ENCODE measurements at places on chromosomes 4 and X.
A peak's percentile ranks its signal among the peaks of the same experiment; 100 is the strongest.

DNA sequence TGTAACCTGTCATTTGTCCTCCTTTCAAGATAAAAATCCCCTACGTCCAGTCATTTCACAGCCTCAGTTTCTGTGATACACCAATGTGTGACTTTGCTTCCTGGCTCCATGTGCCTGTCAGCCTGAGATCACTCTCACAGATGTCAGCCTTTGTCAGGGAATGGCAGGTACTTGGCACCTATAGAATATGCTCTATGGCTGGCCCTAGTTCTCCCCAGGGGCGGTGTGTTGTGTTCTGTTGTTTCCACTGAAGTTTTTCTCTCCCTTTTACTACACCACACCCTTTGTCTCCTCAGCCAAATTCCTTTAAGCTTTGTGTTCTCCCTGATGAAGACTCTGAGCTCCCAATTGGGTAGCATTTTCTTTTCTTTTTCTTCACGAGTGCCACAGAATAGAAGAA is 81.7 kb downstream of the ALPK1 start:
- H3K4me1 ChIP-seq: no peaks in the 10 kb centered on the region
- no peaks in the 10 kb centered on the region for H3K27me3 ChIP-seq
- peaks cover 4% of the 10 kb centered on the region for H3K36me3 ChIP-seq
- DNase-seq: no peak

GRCh38 chr4:38368613-38369012 is 295.4 kb upstream of the KLF3 start:
- DNase-seq: no peak
- H3K27me3 ChIP-seq: peaks cover 2% of the 10 kb centered on the region
- H3K27ac ChIP-seq: no peak overlapping the region
- peaks cover 2% of the 10 kb centered on the region for H3K4me1 ChIP-seq

DNA sequence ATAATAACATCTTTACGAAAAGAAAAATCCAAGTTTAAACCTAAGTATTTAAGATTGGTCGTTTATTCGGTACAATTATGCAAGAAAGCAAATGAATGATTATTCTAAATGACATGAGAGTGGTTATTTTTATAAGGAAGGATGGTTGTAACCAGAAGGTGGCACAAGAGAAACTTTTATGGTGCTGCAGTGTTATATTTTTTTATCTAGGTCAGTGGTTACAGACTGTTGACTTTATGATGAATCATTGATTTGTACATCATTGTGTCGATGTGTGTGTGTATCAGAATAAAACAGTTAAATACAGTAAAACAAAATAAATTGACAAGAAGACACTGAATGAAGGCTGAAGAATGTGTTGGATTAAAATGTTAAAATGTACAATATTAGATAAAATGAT is 9.8 kb downstream of the DCAF8L2 start:
- no peak overlapping the region for H3K27ac ChIP-seq
- H3K4me3 ChIP-seq: no peak overlapping the region
- no peaks in the 10 kb centered on the region for H3K27me3 ChIP-seq

DNA sequence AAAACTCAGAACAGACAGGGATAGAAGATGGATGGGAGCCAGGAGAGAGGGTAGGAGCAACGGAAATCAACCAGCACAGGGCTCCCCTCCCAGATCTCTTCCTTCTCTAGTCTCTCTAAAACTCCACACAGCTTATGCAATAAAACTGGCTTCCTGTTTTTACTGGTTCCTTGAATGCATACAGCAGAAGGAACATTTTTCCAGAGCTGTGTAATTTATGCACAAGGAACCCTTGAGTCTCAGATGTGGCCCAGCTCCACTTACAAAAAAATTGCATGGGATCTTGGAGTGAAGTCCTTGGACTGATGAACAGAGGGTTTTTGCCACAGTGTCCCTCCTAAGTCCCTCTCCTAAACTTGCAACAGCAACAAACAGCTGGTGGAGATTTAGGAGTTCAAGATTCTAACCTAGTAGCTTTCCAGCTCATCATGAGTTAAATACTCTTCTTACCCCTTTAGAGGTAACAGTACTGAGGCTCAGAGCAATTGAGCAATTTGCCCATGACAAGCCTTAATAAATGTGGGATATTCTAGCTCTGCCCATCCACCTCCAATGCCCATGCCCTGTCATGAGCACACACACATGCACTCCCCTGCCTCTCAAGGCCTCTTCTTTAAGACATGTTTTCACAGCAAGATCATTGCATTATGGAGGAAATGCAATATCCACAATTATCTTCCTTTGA is 18.4 kb upstream of the CC2D2A start:
- no peak overlapping the region for H3K27ac ChIP-seq
- no peaks in the 10 kb centered on the region for H3K36me3 ChIP-seq
- DNase-seq: no peak
- H3K27me3 ChIP-seq: peaks cover 2% of the 10 kb centered on the region

DNA sequence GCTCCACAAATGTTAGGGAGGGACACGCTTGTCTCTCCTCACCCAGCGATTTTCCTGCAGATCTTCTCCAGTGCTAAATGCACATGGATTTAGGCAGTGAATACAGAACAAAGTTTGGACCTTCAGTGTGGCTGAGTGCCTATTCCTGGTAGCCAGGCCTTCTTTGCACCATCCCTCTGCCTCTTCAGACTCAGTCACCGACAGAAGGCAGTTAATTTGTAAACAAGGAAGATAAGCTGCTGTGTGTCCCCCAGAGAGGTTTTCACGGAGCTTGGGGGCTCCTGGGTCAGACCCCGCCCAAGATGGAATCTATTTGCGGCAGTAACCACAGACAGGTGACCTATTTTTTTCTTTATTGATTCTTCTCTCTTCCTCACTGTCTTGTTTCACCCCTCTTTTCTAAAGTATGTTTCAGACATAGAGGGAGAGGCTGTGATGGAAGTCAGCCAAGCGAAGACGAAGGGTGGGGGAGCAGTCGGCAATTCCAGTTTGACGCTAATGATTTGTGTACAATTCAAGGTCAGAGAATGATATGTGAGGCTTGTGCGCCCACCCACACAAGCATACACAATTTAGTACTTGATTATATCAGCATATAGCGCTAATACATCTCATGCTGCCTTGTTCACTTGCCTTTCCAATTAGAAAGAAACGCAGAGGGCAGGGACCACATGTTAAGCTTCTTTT is 200.8 kb downstream of the MGST2 start:
- no peak overlapping the region for H3K4me3 ChIP-seq
- H3K36me3 ChIP-seq: no peaks in the 10 kb centered on the region
- H3K27ac ChIP-seq: no peak overlapping the region
- no peak for DNase-seq

DNA sequence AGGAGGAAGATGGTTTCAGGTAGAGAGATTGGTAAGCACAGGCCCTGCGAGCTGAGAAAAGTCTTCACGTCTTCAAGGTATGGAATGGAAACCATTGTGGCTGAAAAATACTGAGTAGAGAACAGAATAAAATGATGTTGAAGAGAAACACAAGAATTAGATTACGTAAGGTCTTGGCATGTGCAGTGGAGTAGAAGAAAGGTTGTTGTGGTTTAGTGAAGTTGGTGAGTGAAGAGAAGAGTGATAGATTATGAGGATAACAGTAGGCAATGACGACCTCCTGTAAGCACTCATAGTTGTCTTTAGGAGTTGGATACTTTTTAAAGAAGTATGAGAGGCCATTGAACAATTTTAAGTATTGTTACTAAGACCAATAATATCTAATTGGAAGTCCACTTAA is 642.6 kb downstream of the PCDH7 start:
- H3K36me3 ChIP-seq: no peaks in the 10 kb centered on the region
- no peak overlapping the region for H3K4me3 ChIP-seq
- no peaks in the 10 kb centered on the region for H3K27me3 ChIP-seq
- no peak overlapping the region for H3K27ac ChIP-seq
- DNase-seq: no peak

DNA sequence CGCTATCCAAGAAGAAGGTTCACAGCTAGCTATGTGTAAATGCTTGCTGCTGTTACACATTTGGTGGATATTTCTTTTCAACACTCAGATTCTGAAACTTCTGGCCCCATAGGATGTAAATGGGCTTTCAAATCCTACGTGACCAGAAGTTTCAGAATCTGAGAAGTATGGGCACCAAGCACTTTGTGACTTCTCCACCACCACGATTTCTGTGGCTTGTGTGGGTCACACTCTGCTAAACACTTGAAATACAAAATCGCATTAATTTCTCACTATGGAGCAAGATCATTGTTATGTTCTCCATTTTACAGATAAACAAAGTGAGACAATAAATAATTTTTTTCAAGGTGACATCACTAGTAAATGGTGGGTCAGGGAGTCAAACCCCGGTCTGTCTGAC is 259.4 kb upstream of the JADE1 start:
- H3K27ac ChIP-seq: no peak overlapping the region
- no peak for DNase-seq
- H3K36me3 ChIP-seq: no peaks in the 10 kb centered on the region
- H3K4me3 ChIP-seq: no peak overlapping the region

DNA sequence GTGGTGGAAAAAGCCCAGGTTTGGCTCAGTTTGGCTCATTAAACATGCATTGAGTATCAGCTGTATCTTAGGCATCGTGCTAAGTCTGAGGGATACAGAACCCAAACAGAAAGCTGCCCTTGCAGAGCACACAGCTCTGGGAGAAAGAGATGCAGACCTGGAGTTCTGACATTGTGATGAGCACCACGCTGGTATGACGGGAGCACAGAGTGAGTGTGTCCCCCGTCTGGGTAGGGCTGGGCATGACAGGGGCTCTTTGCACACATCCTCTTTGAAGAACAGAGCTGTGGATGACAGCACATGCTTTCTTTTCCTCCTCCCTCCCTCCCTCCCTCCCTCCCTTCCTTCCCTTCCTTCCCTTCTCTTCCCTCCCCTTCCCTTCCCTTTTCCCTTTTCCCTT is 52.2 kb downstream of the CLCN4 start:
- peaks cover 2% of the 10 kb centered on the region for H3K27me3 ChIP-seq
- no peaks in the 10 kb centered on the region for H3K4me1 ChIP-seq
- H3K36me3 ChIP-seq: no peaks in the 10 kb centered on the region

DNA sequence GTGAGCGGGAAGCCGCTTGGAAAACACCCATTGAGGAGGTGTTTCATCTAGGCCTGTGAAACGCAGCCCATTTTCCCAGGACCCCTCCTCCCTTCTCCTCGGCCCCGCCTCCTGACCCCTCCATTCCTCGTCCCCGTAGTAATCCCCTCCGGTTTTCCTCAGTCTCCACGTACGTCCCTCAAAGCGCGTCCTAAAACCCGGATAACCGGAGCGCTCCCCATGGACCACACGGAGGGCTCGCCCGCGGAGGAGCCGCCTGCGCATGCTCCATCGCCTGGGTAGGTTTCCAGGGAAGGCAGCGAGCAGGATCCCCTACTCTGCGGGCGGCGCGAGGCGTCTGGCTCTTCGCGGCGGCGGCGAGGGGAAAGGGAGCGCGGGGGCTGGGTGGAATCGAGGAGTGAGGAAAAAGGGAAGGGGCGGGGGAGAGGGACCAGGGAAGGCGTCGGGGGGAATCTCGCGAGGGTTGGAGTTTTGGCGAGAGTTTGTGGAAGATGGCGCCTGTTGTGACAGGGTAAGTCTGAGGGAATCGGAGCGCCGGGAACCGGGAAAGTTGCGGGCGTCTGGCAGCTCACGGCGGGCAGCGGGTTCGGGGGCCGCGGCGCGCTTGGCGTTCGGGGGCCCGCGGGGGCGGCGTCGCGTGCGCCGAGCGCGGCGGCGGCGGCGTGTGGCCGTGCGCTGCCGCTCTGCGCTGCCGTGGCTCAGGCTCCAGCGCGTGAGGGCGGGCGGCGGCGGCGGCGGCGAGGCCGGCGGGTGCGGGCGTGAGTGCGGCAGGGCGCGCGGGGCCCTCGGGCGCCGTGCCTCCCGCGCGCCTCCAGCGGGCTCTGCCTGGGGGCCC is at the start of gene RBPJ:
Gene RBPJ (plus strand): TSS at position 477 of the 835 bp plus-strand sequence. CDS start 15 bp downstream, at position 492.
- H3K27ac ChIP-seq: peak within 1 kb of the TSS; percentile 95
- peak within 1 kb of the TSS; percentile 93 for H3K4me3 ChIP-seq

DNA sequence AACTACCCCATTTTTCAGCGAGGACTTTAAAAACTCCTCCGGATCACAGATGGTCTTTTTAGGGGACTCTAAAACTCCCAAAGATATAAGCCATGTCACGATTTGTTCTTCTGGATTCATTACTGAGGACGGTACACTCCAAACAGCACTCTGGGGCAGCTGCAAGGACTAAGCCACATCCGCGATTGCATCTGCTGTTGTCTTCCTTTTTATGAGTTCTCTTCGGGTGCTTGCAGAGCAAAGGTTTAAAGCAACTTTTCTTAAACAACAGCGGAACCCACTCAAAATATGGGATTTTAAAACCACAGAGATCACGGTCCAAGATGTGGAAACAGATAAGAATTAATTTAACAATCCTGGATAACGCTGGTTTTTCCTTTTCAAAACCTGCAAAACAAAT is at the start of gene ARHGEF6:
Gene ARHGEF6 (minus strand): TSS at position 170 of the 400 bp plus-strand sequence. CDS start 50 bp downstream, at position 120.
- peaks cover 35% of the 10 kb centered on the region for H3K36me3 ChIP-seq
- peak within 1 kb of the TSS; percentile 85 for H3K4me3 ChIP-seq
- H3K27ac ChIP-seq: peak within 1 kb of the TSS; percentile 92
- H3K27me3 ChIP-seq: no peaks in the 10 kb centered on the region
- DNase-seq: peak; percentile 65

DNA sequence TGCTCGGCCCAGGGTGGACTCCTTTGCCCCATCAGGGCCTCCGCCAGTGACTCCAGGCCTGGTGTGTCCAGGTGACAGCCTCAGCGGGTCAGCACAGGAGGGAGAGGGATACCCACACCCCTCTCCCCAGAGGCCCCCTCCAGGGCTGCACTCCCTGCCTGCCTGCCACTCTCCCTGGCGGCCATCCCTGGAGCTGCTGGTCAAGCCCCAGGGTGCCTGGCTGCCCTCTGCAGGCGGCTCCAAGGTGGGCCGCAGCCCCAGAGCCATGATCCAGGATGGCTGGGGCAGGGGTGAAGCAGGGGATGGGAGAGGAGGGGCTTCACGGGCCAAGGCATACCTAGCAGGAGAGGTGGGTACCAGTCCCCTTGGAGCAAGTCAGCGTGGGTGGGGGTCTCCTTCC is 3.8 kb downstream of the FGFRL1 start:
- H3K27me3 ChIP-seq: no peaks in the 10 kb centered on the region
- DNase-seq: no peak
- H3K4me1 ChIP-seq: peaks cover 13% of the 10 kb centered on the region
- H3K36me3 ChIP-seq: no peaks in the 10 kb centered on the region
- no peak overlapping the region for H3K27ac ChIP-seq
- H3K4me3 ChIP-seq: no peak overlapping the region

GRCh38 chr4:25993395-25994185 is 79.6 kb downstream of the SMIM20 start:
- peaks cover 3% of the 10 kb centered on the region for H3K4me1 ChIP-seq
- no peak overlapping the region for H3K27ac ChIP-seq
- H3K4me3 ChIP-seq: no peak overlapping the region

- DNase-seq: no peak
- no peak overlapping the region for H3K27ac ChIP-seq
- no peak overlapping the region for H3K4me3 ChIP-seq
- H3K27me3 ChIP-seq: no peaks in the 10 kb centered on the region
- H3K36me3 ChIP-seq: no peaks in the 10 kb centered on the region
Measured at GRCh38 chrX:20284444-20284843, 17.7 kb upstream of the RPS6KA3 start.

DNA sequence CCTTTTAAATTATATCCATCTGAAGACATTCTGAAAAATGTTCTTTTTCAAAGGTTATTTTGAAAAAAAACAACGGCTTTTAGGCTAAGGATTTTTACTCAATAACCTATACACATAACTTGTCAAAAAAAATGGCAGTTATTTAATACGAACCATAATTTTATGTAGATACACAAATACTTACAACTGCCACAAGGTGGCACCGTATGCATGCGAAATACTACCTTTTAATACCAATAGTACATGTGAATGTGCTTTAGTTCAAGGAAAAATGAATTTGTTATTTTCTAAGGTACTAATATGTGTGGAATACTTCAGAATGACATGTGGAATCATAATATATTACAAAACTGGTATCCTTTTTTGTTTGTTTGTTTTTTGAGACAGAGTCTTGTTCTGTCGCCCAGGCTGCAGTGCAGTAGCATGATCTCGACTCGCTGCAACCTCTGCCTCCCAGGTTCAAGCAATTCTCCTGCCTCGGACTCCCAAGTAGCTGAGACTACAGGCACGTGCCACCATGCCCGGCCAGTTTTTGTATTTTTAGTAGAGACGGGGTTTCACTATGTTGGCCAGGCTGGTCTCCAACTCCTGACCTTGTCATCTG is 4.6 kb upstream of the MAD2L1 start:
- no peaks in the 10 kb centered on the region for H3K27me3 ChIP-seq
- no peak overlapping the region for H3K4me3 ChIP-seq
- H3K4me1 ChIP-seq: peaks cover 27% of the 10 kb centered on the region
